ENCODE measurements at places on chromosomes 5 and 9.

- no peaks in the 10 kb centered on the region for H3K27me3 ChIP-seq
- H3K4me3 ChIP-seq = no peak overlapping the region
- H3K4me1 ChIP-seq = peaks cover 4% of the 10 kb centered on the region
- H3K36me3 ChIP-seq = no peaks in the 10 kb centered on the region
- H3K27ac ChIP-seq = no peak overlapping the region
Measured at GRCh38 chr9:101445353-101446029, 9.9 kb upstream of the ALDOB start.

- H3K27me3 ChIP-seq = peaks cover 2% of the 10 kb centered on the region
- no peaks in the 10 kb centered on the region for H3K36me3 ChIP-seq
- no peak overlapping the region for H3K4me3 ChIP-seq
- H3K4me1 ChIP-seq = peaks cover 16% of the 10 kb centered on the region
- DNase-seq = no peak
Measured at GRCh38 chr5:3393920-3394597, 201.6 kb upstream of the IRX1 start.

- H3K27me3 ChIP-seq = no peaks in the 10 kb centered on the region
- no peaks in the 10 kb centered on the region for H3K36me3 ChIP-seq
- H3K4me1 ChIP-seq = peaks cover 13% of the 10 kb centered on the region
Measured at GRCh38 chr9:2354856-2355696, 266.5 kb upstream of the VLDLR start.

- no peak for DNase-seq
- H3K27ac ChIP-seq = no peak overlapping the region
- no peaks in the 10 kb centered on the region for H3K36me3 ChIP-seq
- no peak overlapping the region for H3K4me3 ChIP-seq
Measured at GRCh38 chr5:152403046-152403445, 2.0 kb downstream of the NMUR2 start.

GRCh38 chr5:71652803-71653543 lies 65.8 kb downstream of the MCCC2 start:
- H3K4me1 ChIP-seq = no peaks in the 10 kb centered on the region
- no peak overlapping the region for H3K4me3 ChIP-seq
- no peaks in the 10 kb centered on the region for H3K27me3 ChIP-seq

GRCh38 chr5:79843450-79844388 lies 147.3 kb downstream of the MTX3 start:
- no peak overlapping the region for H3K27ac ChIP-seq
- no peaks in the 10 kb centered on the region for H3K27me3 ChIP-seq
- H3K36me3 ChIP-seq = no peaks in the 10 kb centered on the region
- H3K4me1 ChIP-seq = peaks cover 3% of the 10 kb centered on the region
